ENCODE measurements at places on chromosomes 11 and 22.
A peak's percentile ranks its signal among the peaks of the same experiment; 100 is the strongest.

- DNase-seq, result no peak
These were observed 27.9 kb downstream of the PIWIL4 start for GRCh38 chr11:94595076-94595475.

DNA sequence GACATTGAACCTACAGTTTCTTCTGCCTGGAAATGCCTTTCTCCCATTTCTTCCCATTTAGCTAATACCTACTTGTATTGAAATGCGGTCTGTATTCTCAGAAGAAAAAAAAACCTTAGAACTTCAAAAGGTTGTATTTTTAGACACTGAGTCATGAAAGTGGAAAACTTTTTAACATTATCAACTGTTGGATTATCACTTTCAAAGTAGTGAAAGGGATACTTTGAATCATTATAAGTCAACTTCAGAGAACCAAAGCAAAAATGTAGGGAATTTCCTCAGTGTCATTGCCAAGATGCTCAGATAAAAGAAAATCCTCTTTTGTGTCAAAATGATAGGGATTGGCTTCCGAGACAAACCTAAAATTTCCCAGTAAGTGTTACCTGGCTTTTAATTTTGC, 6.6 kb downstream of the HOATZ start:
- no peak for DNase-seq

GRCh38 chr11:65183201-65183891, 1.6 kb downstream of the CAPN1 start:
- DNase-seq, result no peak

DNA sequence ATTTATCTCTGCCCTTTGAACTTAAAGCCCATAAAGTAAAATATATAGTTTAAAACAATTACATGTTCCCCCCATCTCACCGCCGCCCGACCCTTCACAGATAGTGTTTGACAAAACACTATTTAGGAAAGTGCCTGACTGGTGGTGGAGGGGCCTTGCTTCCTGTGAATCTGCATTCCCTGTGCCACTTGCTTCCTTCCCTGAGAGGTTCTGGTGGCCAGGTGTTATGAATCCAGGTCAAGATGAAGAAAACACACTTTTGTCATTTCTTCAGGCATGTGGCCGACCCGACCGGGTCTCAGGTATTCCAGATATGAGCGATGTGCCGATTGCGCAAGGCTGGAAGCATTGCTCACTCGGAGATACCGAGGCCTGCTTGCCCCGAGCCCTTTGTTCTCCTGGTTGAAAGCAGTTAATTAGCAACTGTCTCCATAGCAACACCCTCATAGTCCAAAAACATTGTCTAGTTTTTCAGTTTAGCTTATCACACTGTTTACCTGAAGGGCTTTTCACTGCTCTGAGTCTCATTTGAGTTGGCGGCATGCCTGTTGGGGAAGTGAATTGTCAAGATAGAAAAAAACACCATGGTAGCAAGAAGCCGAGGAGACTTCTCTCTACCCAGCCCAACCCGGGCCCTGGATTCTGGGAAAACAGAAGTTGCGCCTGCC, 128.3 kb downstream of the TEAD1 start:
- DNase-seq, result no peak

DNA sequence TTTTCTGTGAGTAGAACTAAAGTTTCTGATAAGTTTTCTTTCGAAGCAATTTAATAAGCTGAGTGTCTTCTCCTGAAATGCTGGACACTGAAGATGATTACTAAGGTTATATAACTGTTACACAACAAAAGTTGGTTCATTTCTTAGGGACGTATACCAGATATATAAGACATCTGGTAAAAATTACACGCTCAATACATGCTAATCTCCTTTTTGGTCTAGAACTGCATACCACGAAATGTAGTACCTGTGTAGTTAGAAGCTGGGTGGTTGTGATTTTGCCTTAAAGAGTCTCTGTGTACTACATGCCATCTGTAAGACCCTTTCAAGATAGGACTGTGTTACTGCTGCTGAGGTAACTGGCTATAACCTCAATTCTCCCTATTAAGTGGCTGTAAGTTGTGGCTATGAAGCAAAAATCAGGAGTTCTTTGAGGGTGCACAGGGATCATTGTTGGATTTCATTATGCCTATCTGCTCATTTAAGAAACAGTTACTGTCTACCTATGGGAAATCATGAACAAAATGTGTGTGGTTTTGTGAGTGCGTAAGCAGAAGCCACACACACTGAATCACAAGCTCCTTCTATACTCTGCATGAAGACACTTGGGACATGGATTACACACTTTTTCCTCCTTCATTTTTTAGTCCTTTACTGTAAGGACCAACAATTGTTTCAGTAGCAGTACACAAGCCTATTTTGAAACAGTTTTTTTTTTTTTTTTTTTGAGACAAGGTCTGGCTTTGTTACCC, 195.9 kb downstream of the SWAP70 start:
- DNase-seq, result no peak

DNA sequence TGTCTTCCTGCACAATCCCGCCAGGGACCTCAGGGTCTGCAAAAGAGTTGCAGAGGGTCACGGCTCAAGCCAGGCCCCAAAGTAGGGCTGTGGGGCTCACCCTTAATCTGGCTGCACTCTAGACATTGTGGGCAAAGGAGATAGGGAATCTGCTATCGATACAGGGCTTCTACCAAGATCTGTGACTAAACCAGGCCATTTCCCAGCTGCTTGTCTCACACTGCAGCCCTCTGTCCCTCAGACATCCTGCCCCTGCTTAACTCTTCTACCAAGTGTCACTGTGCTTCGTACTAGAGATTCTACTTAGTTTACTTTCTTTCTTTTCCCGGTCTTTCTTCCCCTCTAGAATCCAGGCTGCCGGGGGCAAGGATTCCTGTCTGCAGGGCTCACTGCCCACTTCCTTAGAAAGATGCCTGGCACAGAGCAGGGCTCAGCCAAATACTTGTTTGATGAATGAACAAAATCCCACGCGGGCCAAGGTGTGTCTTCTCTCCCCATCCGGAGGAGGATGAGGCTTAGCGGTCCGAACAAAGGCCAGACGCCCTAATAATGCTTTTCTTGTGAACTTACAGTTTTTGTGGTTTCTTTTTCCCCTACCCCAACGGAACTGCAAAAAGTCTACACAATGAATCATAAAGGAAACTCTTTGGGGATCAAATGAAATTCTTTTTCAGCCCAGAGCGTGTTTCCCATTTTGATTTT, 61.3 kb upstream of the ANO1 start:
- no peak for DNase-seq

- no peak for DNase-seq
These were observed 51.6 kb upstream of the BARX2 start for GRCh38 chr11:129323896-129324502.

- DNase-seq, result no peak
These were observed 54.5 kb downstream of the PACS1 start for GRCh38 chr11:66124564-66124963.

GRCh38 chr11:31560842-31561476, 51.4 kb downstream of the ELP4 start:
- DNase-seq, result no peak

- DNase-seq, result no peak
These were observed 33.3 kb upstream of the KCNJ11 start for GRCh38 chr11:17421781-17422180.

GRCh38 chr11:35390737-35391682, 28.3 kb downstream of the SLC1A2 start:
- peak; percentile 52 for DNase-seq

DNA sequence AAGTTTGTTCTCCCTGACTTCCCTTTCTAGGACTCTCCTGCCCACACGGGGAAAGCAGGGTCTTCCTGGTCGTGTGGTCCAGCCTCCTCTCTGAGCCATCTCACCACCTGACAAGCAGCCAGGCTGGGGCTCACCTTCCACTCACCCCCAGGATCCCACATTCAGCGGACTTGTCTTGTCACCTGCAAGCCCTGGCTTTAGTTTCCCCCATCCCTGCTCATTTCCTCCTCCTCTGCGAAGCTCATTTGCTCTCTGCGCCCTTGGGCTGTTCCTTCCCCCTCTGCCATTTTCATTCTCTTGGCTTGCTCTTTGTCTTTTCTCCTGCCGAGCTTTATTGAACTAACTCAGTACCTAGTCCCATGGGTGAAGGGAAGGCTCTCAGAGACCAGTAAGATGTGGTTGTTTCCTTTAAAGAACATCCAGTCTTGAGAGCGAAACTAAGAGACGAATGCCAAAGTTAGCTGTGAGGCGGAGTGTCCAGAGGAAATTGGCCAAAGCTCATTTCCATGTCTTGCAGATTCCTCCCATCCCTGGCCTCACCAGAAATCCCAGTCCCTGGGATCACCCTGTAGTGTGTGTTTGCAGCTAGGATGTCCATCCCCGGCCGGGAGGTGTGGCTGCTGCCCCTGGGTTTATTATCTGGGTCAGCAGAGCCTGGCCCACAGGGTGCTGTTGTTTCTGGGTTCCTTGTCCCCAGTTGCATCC, 2.0 kb downstream of the ST14 start:
- DNase-seq, result no peak

- no peak for DNase-seq
These were observed 52.1 kb upstream of the MYEOV start for GRCh38 chr11:69241844-69242243.

GRCh38 chr22:40345271-40345670, 1.0 kb upstream of the ADSL start:
- peak; percentile 37 for DNase-seq

GRCh38 chr11:5593146-5593545, 3.3 kb upstream of the TRIM6 start:
- no peak for DNase-seq

DNA sequence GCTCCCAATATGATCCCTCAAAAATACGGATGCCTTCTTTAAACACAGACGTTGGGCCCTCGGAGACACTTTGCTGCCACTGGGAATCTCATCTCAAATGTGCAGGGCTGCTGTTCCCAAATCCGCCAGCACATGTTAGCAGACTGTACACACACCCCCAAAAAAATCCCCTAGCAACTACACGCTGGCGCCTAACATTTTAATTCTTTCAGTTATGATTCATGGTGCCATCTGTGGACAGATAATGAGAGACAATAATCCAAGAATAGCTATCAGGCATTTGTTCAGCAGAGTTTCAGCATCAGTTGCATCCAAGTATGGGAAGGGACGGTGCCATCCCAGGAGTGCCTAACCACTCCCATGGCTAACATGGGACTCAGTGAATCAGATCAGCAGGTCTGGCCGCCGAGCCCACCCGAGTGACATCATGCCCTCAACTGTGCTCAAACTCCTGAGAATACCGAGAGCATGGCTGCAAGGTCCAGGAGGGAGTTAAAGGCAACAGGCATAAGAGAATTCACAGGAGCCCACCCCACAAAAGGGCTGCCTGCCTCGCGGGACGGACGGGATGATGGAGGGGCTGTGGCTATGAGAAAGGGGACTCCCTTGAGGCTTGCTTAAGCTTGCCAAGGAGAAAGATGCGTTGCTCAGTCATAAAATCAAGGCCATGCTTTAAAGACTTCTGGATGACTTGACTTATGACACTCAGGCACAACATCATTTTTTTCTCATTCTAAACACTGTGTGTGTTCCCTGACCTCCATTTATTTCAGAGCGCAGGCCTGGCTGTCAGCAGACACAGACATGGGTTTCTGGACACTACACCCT, 337.0 kb downstream of the SHANK2 start:
- no peak for DNase-seq

GRCh38 chr11:65310736-65311135, 3.9 kb upstream of the CDC42EP2 start:
- DNase-seq, result no peak

DNA sequence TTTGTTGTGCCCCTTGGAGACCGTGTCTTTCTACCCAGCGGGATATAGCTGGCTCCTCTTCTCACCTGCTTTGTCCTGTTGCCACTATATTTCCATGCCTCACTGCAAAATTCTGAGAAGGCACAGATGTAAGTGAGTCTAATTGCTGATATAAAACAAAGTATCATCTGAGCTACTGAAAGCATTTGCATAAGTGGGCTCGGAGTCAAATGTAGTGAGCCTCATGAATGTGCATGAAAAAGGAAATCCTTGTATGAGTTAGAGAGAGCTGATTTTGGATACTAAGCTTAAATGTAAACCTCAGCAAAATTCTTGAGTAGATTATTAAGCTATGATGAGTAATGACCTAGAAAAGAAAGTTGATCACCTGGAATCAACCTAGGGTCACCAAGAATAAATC, 13.9 kb downstream of the OVCH2 start:
- DNase-seq, result no peak

DNA sequence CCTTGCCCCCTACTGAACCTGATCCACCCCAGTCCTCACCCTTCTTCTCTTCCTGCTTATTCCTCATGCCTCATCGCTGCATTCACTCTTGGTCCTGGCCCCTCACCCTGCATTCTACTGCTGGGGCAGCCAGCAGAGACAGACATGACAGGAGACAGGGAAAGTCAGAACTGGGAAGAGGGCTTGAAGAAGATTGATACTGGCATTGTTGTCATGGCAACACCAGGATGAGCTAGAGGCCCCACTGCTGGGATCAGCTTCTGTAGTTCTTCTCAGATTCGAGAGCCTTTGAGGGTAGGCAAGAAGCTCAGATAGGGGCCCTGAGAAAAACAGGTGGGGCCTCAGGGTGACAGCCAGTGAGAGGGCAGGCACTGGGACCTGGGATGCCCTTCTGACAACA, 264.3 kb downstream of the MIAT start:
- DNase-seq, result no peak

GRCh38 chr11:14318581-14318981, 40.4 kb downstream of the RRAS2 start:
- no peak for DNase-seq

DNA sequence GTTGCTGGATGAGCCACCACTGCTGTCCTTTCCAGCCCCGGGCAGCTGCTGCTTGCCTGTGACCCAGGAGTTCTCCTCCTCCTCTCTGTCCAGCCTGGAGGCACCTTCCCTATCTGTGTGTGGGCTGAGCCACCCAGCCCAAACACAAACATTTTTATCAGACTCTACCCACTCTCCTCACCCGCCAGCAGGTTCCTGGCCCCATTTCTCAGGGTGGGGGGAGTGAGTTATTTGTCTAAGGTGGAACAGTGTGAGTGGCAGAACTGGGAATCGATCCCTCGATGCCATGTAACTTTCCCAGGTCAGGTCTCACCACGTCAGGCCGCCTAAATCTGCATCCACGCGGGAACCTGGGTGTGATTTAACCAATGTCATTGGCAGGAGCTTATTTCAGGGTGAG, 20.8 kb upstream of the SMIM38 start:
- no peak for DNase-seq

DNA sequence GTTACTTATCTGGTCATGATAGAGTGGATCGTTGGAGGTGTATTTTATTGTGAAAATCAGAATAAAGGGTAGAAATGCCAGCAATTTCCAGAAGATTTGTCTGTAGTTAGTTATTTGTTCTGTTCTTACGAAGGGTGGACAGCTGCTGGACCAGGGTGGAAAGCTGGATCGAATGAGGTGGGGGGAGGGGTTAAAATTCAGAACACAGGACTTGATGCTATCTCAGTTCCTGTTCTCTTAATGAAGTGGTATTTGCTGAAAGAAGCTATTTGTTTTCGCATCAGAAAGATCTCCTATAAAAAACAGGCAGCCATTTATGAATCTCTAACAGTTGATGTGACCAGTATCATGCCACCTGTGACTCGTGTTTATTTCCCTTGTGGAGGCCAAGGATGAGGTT, 556.2 kb downstream of the OPCML start:
- DNase-seq, result no peak

- DNase-seq, result no peak
These were observed 11.0 kb downstream of the RHBDD3 start for GRCh38 chr22:29256606-29257325.

All from stimulated activated CD4-positive, alpha-beta T cell treated with anti-CD3 and anti-CD28 coated beads, Interleukin-4, amount 100 ng/mL, for 24 hours (primary cell).